Activated naive CD4-positive, alpha-beta T cell treated with anti-CD3 and anti-CD28 coated beads, Interleukin-2, amount 50 U/mL, for 16 hours (primary cell): ENCODE measurements at places on chromosomes 5 and 9.

GRCh38 chr9:124392254-124392870 is 22.9 kb downstream of the PSMB7 start:
- no peak for DNase-seq

GRCh38 chr5:97042996-97043395 is 99.4 kb downstream of the LIX1 start:
- DNase-seq: no peak

DNA sequence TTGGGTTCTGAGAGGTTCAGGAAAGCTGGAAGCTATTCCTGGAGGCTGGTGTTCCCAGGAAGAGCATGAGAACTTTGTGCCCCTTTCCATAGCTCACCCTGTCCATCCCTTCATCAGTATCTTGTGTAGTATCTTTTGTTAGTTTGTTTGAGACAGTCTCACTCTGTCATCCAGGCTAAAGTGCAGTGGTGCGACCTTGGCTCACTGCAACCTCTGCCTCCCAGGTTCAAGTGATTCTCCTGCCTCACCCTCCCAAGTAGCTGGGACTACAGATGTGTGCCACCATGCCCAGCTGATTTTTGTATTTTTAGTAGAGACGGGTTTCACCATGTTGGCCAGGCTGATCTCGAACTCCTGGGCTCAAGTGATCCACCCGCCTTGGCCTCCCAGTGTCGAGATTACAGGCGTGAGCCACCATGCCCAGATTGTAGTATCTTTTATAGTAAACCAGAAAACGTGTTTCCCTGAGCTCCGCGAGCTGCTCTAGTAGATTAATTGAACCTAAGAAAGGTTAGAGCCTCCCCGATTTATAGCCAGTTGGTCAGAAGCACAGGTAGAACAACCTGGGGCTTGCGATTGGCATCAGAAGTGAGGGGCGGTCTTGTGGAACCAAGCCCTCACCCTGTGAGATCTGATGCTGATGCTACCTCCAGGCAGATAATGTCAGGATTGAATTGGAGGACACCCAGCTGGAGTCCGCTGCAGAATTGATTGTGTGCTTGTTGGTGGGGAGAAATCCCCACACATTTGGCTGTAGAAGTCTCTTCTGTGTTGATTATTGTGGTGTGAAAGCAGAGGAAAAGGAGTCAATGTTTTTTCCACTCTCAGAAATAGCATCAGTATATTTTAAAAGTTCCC is 32.3 kb downstream of the ATP6V0E1 start:
- no peak for DNase-seq

GRCh38 chr5:138508958-138509357 is 34.1 kb downstream of the ETF1 start:
- DNase-seq: no peak

DNA sequence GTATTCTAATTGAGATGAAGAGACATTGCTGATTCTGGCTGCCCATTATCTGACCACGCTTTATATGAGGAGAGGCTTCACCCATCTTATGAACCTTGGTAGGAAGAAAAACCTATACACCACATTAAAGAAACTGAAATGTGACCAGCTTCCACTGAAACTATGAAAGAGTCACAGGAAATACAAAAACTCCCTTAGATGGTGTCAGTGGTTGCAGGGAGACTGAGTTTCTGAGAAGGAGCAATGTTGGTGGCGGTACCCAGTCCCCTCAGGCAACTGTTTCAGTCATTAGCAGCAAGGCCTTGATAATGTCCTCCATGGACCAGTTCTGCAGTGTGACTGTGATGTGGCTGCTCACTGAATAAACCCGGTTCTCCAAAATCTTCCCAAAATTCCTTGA is 110.5 kb upstream of the FTMT start:
- DNase-seq: no peak

DNA sequence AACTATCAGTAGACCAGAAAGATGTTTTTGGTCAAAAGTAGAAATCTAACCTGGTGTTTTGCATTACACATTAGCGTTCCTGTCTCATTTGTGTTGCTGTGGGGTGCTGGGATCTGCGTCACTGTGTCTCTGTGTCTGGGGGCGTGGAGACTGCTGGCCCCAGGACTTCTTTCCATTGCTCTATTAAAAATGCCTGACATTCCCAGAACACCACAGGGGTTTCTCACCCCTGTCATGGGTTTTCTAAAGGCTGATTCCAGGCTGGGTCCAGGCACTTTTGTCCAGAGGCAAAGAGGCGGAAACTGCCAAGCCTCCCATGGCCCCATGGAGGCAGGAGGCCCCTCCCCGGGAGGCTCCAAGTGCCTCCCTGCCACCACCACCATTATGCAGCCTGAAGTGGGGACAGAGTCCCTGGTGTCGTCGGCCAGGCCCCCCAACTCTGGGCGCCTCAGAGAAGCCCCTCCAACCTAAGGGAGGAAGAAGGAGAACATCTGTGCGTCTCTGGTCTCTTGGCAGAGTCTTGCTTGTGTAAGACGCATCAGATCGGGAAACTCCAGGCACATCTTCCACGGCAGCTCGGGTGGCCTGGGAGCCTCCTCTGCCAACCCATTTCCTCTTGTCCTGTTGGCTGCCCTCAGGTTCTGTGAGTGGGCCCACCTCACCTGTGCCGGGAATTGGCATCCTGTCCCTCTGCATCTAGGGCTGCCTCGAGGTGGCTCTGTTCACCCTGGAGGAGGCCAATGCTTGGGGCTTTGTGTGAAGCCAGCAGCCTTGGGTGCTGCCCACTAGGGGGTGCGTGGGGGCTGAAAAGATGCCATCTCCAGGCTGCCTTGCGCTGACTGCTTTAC is 13.8 kb upstream of the PLEKHG4B start:
- DNase-seq: no peak

GRCh38 chr9:91647371-91647770 is 223.7 kb upstream of the NFIL3 start:
- DNase-seq: no peak

GRCh38 chr9:111615928-111616327 is 15.2 kb upstream of the DNAJC25 start:
- no peak for DNase-seq

- DNase-seq: no peak
Measured at GRCh38 chr9:127231666-127232065, 32.9 kb upstream of the GARNL3 start.

- no peak for DNase-seq
Measured at GRCh38 chr5:136026636-136027035, 2.2 kb upstream of the TGFBI start.

DNA sequence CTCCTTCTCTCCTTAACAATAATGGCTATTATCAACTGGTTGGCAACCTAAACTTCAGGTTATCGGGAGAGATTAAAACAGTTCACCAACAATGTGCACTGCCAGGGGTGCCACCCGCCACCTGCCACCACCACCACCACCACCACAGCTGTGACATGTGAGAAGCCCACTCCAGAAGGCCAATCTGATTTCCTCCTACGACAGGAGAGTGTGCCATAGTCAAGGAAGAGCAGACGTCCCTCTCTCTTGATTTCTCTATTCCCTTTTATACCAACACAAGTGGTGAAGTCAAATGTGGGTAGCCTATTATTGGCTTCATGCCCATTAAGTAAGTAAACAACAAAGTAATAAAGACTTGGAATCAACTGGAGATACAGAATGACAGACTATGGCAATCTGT is 22.4 kb downstream of the GNAQ start:
- DNase-seq: no peak
